Smooth muscle cell of bladder (primary cell): ENCODE measurements at places on chromosomes 3 and 15. TPM values are rescaled to one million over a fixed set of nuclear protein-coding genes. Genes with fewer than 3 reads are reported as not detected.

The TEX55 gene
- not detected in 2 replicates for total RNA-seq

The CHRNA5 gene
- 0.09 and 0.14 TPM in 2 replicates for total RNA-seq

The SLC12A8 gene
- 45.4 and 79.0 TPM in 2 replicates for total RNA-seq

The GALNT15 gene
- 12.1 and 20.2 TPM in 2 replicates for total RNA-seq

The ADIPOQ gene
- total RNA-seq: not detected in 2 replicates

The HYKK gene
- total RNA-seq: 2.1 and 2.5 TPM in 2 replicates

The GMPS gene
- 19.3 and 29.1 TPM in 2 replicates for total RNA-seq

The WDR48 gene
- 28.4 and 31.6 TPM in 2 replicates for total RNA-seq

The KLHL6 gene
- under 0.01 TPM in 2 replicates for total RNA-seq

The UBA3 gene
- 62.2 and 70.8 TPM in 2 replicates for total RNA-seq

The SLC15A2 gene
- total RNA-seq: 0.14 and 0.37 TPM in 2 replicates

The GOLGA8G gene
- under 0.01 TPM in 1 of 2 replicates, not detected in the other for total RNA-seq

The CCR9 gene
- total RNA-seq: not detected in 2 replicates

The ISL2 gene
- total RNA-seq: 0.37 and 0.71 TPM in 2 replicates

The MYD88 gene
- 7.8 and 8.1 TPM in 2 replicates for total RNA-seq

The C3orf85 gene
- total RNA-seq: not detected in 2 replicates

The BRK1 gene
- total RNA-seq: 88.9 and 101 TPM in 2 replicates

The SAMD7 gene
- total RNA-seq: not detected in 2 replicates

The DNAH12 gene
- under 0.01 and 0.18 TPM in 2 replicates for total RNA-seq

The ATP13A4 gene
- 0.18 and 0.28 TPM in 2 replicates for total RNA-seq

The AADACL2 gene
- not detected in 2 replicates for total RNA-seq

The HES1 gene
- total RNA-seq: 3.3 and 5.5 TPM in 2 replicates

The EPHA6 gene
- under 0.01 and 0.18 TPM in 2 replicates for total RNA-seq

The ITIH1 gene
- total RNA-seq: 0.14 and 0.18 TPM in 2 replicates

The PCLAF gene
- total RNA-seq: 14.7 and 32.0 TPM in 2 replicates

The SETD5 gene
- total RNA-seq: 35.0 and 38.9 TPM in 2 replicates

The FAM3D gene
- not detected in 2 replicates for total RNA-seq

The PIGZ gene
- total RNA-seq: 2.1 and 2.6 TPM in 2 replicates

The HIGD2B gene
- total RNA-seq: not detected in 2 replicates

The PRR20G gene
- total RNA-seq: not detected in 2 replicates

The ACTC1 gene
- not detected in 2 replicates for total RNA-seq

The RAB6B gene
- 0.14 and 0.37 TPM in 2 replicates for total RNA-seq

The SIN3A gene
- total RNA-seq: 16.4 and 18.3 TPM in 2 replicates

The CYP1A2 gene
- not detected in 2 replicates for total RNA-seq
